Kidney tubule cell (primary cell): ENCODE measurements at places on chromosomes 6 and 20.

DNA sequence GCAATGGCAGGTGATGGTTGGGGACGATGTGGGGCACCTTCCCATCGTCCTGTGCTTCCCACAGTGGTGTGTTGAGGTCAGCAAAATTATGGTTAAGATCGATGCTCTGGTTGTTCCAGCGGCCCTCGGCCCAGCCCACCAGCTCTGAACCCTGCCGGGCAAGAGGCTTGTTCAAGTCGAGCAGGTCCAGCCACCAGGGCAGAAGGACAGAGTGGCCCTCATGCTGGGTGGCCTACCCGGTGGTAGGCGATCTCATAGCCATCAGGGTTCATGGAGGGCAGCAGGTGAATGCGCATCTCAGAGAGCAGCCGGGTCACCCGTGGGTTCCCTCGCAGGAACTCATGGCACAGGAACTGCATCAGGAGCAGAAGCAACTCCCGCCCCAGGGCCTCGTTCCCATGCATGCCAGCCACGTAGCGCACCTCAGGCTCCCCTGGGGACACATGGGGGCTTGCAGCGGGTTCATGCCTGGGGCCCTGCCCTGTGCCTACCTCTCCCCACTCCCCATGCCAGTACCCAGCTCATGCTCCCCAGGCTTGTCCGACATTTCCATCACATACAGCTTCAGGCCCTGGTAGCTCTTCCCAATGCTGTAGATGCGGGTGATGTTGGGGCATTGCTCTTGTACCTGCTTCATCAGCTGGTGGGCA is 4.3 kb downstream of the CPXM1 start:
- no peak for DNase-seq

DNA sequence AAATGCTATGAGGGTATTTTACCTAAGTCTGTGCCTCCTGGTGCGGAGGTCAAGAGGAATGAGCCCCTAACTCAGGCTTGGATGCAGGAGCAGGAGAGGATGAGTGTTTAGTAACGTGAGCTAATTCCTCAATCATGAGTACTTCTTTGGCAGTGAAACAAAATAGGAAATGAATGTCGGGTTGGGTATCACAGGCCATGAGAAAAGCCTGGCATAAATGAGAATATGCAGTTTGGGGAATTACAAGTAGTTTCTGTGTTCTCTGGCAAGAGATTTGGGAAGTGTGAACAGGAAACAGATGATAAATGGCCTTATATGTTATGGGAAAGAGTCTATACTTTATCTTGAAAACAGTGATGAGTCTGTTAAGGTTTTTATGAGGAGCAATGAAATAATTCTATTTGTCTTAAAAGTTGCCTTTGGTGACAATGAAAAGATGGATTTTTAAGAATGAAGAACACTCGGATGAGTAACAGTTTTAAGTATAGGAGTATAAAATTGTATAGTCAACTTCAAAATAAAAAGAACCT is 59.0 kb upstream of the RNF146 start:
- no peak for DNase-seq

GRCh38 chr20:38873050-38873581 is 53.1 kb upstream of the FAM83D start:
- no peak for DNase-seq

- DNase-seq = no peak
Observed at GRCh38 chr20:41412324-41413120, 45.9 kb upstream of the EMILIN3 start.
